ENCODE measurements at places on chromosomes 7 and 10.

DNA sequence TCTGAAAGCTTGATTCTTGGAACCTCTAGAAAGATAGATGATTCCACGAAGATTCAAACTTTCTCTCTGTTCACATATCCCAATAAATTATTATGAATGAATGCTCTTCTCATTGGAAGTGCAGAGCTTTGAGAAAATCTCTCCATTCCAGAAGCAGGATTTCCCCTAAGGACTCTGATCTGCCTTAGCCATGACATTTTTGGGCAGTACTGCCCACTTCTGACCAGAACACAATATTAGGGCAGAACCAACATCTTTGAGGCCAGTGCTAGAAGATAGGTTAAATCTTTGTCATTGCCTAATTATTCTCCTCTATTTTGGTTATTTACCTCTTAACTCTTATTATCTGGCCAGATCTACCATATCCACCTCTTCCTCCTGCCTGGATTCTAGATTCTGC is 49.9 kb downstream of the ARMC3 start:
- no peak for DNase-seq

- DNase-seq: no peak
These were observed 111.0 kb downstream of the GRID1 start for GRCh38 chr10:86255405-86256251.

DNA sequence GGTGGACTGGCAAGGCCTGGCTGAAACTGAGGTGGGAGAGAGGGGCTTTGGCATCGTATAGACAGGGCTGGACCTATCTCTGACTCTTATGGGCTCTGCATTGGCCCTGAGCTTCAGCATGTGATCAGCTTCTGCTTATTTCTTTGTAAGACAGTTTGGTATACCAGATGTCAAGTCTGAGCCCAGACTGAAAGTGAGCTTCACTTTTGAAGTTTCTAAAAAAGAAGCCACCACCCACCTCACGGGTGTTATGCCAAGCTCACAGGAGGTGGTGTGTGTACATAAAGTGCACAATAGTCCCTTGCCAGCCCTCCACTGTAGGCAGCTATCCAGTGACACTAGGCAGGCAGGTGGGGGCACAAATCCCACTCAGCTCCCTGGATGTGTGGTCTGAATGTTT is 68.7 kb upstream of the SEPHS1 start:
- no peak for DNase-seq

DNA sequence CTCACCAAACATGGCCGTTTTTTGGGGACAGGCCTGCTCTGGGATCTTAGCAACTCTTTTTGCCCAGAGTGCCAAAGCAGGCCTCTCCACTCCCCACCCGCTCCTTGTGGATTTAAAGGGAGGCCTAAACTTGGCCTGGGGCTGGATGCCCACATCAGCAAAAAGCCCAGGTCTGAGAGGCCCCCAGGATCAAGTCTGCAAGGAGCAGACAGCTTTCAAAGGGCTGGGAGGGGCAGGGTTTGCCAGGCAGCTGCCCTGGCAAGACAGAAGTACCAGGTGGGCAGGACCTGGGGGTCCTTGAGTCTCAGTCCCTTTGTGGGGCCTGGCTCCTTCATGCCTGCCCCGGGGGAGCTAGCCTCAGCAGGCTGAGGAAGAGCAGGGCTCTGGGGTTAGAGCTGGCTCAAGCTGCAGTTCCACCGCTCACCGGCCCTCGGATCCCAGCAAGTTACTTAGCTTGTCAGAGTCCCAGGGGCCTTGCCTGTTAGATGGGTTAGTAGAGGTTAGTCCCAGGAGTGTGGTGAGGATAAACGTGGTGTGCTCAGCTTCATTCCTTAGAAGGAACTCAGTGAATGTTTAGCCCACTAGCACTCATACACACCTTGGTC is 56.2 kb downstream of the ARHGAP22 start:
- DNase-seq: no peak

DNA sequence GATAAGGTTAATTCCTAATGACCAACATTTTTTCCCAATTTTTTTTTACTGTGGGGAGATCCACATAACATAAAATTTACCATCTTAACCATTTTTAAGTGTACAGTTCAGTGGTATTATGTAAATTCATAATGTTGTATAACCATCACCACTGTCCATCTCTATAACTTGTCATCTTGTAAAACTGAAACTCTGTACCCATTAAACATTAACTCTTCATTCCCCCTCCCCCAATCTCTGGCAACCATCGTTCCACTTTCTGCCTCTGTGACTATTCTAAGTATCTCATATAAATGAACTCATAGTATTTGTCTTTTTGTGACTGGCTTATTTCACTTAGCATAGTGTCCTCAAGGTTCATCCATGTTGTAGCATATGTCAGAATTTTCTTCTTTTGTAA is 46.0 kb upstream of the HPS1 start:
- no peak for DNase-seq

GRCh38 chr10:101725296-101726114 is 30.5 kb upstream of the FBXW4 start:
- DNase-seq: no peak

DNA sequence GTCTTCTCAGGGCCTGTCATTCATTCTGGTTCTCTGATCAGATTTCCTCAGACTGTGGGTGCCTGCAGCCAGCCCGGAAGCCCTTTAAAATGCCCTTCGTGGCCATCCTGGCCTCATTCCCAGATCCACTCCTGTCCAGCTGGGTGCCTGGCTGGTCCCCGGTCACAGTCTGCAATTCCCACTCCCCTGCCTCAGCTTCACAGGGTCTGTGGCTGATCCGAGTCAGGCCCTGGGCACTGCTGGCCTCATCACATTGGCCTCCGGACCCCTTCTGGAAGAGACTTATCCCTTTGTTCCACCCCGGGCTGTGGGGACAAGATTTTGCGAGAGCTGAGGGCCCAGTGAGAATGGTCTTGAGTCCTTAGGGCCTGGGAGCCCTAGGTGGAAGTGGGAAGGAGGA is 12.1 kb downstream of the DOCK1 start:
- no peak for DNase-seq

GRCh38 chr10:116845823-116846222 is 3.5 kb upstream of the ENO4 start:
- DNase-seq: no peak

DNA sequence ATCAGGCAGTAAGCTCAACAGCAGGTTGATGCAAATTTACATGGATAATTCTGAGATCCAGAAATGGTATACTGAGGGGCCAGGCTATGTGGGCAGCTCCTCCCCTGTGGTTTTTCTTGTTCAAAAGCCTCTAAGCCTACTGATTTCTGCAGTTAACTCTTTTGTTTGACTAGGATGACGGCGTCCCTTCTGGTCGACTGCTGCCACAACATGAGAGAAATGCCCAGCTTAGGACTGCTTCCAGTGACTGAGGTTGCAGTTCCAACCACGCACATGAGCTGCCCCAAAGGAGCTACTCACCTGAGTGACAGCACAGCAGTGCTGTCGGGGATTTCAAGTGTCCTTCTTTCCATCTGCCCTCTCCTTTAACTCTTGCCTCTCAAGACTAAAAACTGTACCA is 973.0 kb upstream of the GHITM start:
- DNase-seq: no peak

GRCh38 chr7:133748443-133749407 is 378.4 kb upstream of the LRGUK start:
- no peak for DNase-seq

DNA sequence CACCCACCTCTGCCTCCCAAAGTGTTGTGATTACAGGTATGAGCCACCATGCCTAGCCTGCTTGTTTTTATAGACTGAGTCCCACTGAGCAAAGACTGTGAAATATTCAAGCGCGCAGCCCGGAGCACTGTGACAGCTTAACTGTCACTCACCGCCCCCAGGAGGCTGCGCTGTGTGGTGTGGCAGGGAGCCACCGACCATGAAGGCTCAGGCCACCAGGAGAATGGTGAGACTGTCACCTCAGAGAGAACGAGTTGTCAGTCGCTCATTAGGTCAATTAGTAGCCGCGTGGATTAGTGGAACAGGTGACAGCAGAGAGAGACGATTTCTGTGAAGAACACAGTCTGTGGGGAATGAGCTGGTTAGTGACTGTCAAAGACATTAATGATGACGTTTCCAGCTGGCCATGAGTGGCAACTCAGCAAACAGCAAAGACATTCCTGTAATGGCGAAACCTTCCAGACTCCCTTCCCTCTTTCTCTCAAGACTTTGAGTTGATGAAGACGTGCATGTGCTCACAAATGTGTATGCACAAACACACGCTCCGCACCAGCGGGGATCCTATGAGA is 64.5 kb downstream of the CYCS start:
- DNase-seq: no peak
